NCI-H460 (cell line): ENCODE measurements at places on chromosomes 3 and 15.

GRCh38 chr3:111538681-111539083 is 3.3 kb upstream of the CD96 start:
- no peak for DNase-seq

GRCh38 chr3:24508423-24508839 is 13.8 kb upstream of the THRB start:
- no peak for DNase-seq

GRCh38 chr3:129608087-129608935 is 1.8 kb upstream of the PLXND1 start:
- DNase-seq: no peak

DNA sequence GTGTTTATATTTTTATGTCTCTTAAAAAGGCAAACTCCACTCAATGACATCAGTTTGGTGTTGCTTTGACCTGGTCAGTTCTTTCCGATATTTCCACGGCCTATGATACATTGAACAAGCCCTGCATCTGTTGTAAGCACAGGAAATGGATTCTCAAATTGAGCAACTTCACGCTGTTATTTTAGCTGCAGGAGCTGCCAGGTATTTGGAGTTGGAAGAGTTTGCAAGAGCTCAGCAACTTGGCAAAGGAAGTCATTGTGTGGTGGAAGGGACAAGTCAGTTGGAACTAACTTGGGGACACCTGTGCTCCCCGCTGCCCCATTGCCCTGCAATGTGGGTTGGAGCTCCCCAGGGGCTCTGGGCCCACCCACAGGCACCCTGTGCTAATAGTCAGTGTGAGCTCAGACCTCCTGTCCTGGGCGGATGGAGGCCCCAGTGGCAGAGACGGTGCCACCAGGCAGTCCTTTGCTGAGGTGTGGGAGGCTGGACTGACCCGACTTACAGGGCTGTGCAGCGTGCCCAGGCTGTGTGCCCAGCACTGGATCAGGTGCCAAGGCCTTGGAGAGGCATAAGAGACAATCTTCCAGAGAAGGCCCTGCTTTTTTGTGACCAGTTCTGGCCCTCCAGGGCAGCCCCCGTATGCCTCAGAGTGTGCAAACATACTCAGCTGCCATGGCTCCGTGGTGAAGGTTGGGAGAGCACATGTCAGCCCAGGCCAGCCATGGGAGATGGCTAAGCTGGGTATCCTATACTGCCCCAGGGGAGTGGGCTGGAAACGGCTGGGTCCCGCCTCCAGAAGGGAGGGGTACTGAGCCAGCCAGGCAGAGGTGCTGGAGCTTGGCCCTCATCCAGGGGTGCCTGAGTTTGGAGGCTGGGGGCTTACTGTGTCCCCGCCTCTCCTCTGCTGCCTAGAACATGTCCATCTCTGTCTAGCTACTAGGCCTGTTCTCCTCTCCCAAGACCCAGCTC is 43.5 kb downstream of the KY start:
- no peak for DNase-seq

DNA sequence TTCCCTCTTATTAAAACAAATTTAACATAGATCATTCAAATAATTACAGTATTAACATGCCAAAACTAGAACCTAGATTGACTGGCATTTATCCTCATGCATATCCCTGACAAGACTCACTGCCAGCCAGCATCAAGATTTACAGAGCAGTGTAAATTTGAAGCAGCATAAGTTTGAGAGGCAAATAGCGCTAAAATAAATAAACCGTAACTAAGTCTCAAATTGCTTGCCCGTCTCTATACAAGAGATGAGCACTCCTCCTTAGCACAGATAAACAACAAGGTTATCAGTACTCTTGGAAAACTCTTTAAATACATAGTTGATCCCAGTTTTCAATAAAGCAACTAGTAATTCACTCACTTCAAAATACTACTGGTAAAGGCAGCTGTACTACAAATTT is 29.6 kb downstream of the MSL2 start:
- no peak for DNase-seq

DNA sequence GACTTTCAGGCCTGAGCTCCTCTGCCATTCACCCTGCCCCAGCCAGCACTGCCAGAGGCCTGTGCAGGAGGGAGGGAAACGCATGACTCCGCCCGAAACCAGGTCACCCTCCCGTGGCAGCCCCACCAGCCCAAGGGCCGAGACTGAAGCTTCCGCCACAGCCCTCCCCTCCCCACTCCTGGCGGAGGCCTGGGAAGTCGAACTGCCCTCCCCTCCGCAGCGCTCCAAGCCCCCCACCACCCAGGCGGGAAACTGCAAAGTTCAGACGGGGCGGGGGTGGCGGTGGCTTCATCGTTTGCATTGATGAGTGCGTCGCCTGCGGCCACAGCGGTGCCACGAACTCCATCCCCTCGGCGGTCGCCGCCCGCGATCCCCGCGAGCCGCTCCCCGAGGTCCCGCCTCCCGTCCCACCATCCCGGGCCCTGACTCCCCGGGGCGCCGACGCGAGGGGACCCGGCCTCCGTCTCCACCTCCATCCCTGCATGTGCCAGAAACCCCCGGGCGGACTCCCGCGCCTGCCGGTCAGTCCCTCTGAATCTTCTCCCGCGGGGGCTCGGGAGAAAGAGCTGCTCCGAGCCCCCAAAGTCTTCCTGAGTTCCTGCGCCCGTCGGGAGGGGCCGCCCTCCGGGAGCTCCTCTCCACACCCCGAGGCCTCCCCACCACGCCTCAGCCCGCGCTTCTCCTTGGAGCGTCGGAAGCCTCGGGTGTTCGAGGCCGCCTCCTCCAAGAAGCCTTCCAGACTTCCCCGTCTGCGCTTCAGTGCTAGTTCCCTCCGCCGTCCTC is 698 bp downstream of the MELTF start:
- no peak for DNase-seq

DNA sequence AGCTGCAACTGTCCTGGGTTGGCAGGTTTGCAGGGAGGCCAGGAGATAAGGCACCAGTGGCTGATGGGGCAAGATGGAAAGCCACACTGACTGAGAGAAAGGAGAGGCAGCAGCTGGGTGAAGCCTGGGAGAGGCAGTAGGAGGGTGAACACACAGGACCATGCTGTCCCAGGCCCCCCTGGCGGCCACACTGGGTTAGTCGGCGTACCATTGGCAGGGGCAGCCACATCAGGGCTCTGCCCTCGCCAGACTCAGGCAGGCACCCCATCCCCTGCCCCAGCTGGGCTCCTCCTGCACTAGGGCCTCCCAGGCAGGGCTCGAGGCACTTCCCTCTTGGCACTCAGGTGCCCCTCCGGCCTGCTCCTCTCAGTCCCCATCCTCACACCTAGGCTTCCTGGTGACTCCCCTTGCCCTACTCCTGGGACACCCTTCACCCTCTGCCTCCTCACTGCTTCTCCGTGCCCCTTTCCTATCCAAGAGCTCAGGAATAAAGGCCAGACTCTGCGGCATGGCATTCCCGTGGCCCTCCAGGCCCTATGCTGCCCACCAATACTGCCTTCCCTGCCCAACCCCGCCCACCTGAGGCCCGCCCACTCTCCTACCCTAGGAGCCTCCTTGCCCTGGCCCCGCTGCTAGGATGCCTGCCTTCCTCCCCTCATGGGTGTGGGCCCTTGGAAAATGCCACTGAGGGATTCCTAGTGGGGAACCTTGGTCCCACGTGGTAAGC is 28.7 kb upstream of the DUSP7 start:
- DNase-seq: no peak

- no peak for DNase-seq
These were observed 7.7 kb upstream of the RFTN1 start for GRCh38 chr3:16520970-16521881.

GRCh38 chr3:69462826-69463100 is 76.9 kb upstream of the FRMD4B start:
- DNase-seq: no peak

GRCh38 chr15:67831363-67831762 is 6.1 kb downstream of the SKOR1 start:
- no peak for DNase-seq

- DNase-seq: no peak
These were observed 18.7 kb upstream of the SPG11 start for GRCh38 chr15:44682211-44682610.

- no peak for DNase-seq
These were observed 59.5 kb upstream of the RYK start for GRCh38 chr3:134309987-134310700.

GRCh38 chr3:196219194-196219969 is 3.0 kb downstream of the SLC51A start:
- DNase-seq: no peak
